ENCODE measurements at places on chromosomes 11 and 22.

DNA sequence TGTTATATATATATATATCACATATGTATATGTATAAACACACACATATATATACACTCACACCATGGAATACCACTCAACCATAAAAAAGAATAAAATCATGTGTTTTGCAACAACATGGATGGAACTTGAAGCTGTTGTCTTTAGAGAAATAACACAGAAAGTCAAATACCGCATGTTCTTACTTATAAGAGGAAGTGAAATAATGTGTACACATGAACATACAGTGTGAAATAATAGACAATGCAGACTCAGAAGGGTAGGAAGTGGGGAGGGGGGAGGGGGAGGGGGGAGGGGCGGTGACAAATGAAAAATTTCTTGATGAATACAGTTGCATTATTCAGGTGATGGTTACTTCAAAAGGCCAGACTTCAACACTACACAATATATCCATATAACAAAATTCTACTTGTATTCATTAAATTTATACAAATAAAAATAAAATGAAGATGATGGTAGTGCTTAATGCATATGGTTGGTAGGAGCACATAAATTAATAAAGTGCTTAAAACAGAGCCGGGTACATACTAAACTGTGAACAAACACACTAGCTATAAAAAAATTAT, 5.8 kb upstream of the OR5B2 start:
- no peak for DNase-seq

DNA sequence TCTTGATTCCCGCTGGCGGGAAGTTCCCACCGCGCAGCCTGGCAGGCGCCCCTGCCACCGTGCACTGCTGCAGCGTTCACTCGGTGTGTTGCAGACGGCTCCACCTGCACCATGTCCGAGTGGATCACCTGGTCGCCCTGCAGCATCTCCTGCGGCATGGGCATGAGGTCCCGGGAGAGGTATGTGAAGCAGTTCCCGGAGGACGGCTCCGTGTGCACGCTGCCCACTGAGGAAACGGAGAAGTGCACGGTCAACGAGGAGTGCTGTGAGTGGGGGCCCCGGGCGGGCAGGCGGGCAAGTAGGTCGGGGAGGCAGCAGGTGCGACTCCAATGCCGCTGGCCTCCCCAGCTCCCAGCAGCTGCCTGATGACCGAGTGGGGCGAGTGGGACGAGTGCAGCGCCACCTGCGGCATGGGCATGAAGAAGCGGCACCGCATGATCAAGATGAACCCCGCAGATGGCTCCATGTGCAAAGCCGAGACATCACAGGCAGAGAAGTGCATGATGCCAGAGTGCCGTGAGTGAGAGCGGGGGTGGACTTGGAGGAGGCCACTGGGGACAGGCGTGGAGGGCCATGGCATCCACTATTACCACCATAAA, 99.7 kb downstream of the RRAS2 start:
- no peak for DNase-seq

DNA sequence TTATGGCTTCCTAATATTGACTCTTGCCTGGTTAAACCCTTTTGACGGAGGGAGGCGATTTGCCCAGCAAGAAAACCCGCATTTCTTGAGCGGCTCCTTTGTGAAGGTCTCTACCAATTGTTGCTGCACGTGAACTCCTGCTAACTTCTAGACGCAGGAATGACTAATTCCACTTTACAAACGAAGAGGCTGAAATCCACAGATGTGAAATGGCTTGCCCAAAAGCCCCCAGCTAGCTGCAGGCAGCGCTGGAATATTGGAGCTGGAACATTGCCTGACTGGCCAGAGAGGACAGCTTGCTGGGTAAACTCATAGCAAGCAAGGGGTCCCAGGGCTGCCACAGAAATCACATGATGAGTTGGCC, 542 bp downstream of the GCAT start:
- DNase-seq = no peak

DNA sequence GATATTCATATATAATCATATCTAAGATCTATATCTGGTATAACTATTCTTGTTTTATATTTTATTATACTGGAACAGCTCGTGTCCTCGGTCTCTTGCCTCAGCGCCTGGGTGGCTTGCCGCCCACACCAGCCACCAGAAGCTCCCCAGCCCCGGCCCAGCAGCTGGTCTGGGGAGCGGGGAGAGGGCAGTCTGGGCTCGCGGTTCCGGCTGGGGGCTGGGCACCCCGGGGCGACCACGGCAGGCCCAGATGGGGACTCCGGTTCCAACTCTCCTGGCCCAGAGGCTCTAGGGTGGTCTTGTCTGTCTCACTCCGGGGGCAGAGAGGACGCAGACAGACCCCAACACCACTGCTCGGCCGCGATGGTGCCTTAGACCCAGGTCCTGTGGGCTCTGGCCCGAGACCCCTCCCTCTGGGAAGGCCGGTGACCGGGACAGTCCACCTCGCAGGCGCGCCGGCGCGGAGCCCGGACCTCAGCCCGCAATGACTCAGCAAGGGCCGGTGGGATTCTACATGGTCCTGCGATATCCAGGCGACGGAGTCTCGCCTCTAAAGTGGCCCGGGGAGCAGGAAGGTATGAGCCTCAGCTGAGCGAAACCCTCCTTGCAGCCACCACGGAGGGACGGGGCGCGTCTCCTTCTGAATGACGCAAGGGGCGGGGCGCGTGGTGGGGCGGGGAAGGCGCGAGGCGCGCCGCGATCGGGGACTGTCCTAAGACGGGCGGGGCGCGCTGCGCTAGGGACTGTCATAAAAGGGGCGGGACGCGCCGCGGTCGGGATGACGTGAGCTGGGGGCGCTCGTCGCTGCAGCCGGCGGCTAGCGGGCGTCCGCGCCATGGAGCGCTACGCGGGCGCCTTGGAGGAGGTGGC, at the start of gene DGCR6:
DGCR6 (plus strand) TSS at position 781 of the 870 bp plus-strand sequence; CDS start at position 836, 55 bp downstream.
- peak; percentile 28 for DNase-seq

- DNase-seq = peak; percentile 81
Measured at GRCh38 chr11:128520888-128521681, 66.3 kb downstream of the ETS1 start.

- DNase-seq = no peak
Measured at GRCh38 chr11:94655291-94655690, 88.1 kb downstream of the PIWIL4 start.

DNA sequence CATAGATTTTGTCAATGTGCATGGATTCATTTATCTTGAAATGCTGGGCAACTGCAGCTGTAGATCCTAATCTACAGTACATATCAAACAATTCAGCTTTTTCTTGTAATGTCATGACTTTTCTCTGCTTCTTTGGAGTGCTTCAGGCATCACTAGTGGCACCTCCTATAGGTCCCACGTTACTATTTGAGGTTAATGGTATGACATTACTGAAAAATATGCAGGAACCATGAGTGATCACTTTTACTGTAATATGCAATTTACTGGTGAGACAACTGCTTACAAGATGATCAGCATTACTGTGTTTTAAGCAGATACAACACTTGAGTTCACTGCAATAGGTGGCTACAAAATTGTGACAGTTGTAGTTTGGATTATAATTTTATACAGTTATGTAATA, 3.0 kb downstream of the CENATAC start:
- no peak for DNase-seq

GRCh38 chr11:110093407-110094297, 460 bp downstream of the ZC3H12C start:
- DNase-seq = peak; percentile 85

DNA sequence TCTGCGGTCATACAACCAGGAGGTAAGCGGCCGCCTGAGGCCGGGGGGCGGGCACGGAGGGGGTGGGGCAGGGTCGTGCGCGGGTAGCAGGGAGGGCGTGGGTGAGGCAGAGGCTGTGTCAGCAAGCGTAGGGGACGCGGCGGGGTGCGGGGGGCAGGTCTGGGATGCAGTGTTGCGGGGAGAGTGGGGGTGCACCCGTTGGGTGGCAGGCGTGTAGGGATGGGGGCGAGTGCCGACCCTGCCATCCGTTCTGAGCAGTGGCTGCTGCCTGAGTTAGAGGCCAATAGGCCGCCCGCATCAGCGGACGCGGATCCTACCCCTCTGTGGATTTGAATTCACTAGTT, 1.4 kb downstream of the RIC8A start:
- DNase-seq = no peak

- no peak for DNase-seq
Measured at GRCh38 chr11:33564856-33565453, 135.7 kb downstream of the C11orf91 start.

- DNase-seq = no peak
Measured at GRCh38 chr11:12430351-12430750, 53.0 kb downstream of the PARVA start.

DNA sequence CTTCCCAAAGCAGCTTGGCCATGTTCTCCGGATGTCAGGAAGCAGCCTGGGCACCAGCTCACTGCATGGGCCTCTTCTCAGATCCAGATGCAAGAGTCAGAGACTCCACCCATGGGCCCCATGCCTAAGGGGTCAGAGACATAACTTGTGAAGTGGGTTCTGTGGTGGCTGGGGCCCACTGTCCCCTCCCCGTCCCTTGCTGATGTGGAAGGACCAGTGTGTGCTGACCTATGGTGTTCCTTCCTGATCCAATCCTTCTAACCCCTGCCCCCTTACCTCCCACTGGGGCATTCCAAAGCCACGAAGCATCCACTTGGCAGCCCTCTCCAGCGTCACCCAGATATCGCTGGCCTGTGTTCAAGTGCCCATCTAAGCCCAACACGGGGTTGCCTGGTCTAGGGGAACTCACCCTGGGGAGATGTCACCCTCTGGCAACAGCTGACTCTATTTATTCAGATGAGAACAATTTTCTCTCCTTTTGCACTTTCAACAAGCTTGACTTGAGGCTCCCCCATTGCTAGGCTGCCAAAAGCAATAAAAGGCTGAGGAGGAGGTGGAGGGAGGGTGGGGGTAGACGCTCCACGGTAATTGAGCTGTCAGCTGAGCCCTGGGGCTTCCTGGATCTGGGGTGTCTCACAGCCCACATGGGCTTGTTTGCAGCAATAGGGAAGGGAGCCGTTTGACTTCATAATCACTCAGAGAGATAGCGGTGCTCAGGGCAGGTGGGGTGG, 158.5 kb downstream of the ADAMTS15 start:
- DNase-seq = no peak

DNA sequence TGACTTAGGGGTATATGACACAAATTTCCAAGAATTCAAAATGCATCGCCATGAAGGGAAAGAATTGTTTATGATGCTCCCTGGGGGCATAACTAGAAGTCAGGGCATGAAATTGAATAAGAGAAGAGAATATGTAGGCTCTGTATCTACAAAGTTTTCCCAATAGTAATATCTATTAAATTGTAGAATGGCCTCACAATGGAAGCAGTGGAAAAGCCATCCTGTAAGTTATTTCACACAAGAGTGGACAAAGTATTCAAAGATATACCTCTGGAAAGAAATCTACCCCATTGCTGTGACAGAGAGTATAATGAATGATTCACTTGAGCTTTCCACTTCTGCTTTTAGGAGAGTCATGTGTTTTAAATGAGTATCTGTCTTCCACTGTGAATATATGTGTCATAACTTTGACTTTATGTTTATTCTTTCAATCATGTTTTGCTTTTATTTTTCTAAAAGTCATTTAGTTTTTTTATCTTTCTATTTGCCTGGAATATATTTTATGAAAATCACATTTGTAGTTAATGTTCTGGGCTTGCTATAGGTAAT, 65.7 kb upstream of the DDI1 start:
- no peak for DNase-seq

DNA sequence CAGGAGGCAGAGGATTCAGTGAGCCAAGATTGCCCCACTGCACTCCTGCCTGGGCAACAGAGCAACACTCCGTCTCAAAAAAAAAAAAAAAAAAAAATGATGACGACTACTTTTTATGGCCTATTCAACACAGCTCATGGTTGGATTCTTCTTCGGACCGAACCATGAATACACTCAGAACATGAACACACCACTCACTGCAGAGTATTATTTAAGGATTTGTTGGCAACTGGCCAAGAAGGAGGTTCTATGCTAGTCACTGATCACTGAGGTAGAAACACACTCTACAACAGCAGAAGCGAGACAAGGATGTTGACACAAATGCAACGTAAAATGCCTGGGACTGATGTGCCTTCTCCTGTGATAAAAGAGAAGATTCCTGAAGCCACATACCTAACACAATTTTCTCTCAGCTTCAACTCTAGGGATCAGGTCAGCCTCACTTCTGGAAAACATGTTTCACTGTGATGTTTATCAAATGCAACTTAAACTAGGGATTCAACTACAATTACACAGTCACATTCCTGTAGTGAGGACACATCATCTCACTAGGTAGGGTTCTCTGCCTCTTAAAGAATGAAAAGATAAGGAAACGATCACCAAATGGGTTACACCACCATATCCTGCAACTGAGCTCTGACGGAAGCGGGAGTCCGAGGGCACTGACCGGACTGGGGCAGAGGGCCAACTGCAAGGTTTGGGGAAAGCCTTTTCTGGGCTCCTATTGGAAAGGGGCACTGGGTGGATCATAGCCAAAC, 82.5 kb downstream of the SGSM3 start:
- no peak for DNase-seq

- DNase-seq = no peak
Measured at GRCh38 chr11:27558401-27558800, 51.8 kb upstream of the LIN7C start.

DNA sequence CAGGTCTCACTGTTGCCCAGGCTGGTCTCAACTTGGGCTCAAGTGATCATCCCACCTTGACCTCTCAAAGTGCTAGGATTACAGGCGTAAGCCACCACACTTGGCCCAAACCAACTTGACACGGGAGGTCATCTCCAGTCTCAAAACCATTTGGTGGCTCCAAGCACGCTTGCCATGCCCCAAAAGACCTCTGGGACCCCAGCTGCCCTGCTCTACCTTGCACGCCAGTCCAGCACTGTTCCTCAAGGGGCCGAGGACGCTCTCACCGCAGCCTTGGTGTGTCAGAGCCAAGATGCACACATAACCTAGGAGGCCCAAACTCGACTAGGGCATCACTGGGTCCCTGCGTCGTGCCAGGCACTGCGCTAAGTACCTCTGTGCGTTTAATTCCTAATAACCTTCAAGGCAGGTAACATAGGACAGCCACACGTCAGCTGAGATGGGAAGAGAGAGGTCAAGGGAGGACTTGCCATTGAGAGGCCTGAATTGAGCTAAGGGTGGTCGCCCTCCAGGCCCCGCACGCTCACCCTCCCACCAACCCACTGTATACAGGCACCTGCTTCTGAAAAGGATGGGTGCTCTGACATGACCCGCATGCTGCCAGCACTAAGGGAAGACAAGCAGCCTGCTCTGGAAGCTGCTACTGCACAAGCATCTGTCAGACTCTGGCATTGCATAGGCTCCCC, 4.6 kb upstream of the GAS2L1 start:
- no peak for DNase-seq

Measured in spleen (tissue), 13 donors.